Caudate nucleus (tissue), 63 donors: ENCODE measurements at places on chromosomes 2 and 18.

- DNase-seq: no peak
Measured at GRCh38 chr18:6646801-6647200, 82.7 kb upstream of the ARHGAP28 start.

GRCh38 chr2:112646102-112646719 is 472 bp downstream of the SLC20A1 start:
- DNase-seq: peak; percentile 36

DNA sequence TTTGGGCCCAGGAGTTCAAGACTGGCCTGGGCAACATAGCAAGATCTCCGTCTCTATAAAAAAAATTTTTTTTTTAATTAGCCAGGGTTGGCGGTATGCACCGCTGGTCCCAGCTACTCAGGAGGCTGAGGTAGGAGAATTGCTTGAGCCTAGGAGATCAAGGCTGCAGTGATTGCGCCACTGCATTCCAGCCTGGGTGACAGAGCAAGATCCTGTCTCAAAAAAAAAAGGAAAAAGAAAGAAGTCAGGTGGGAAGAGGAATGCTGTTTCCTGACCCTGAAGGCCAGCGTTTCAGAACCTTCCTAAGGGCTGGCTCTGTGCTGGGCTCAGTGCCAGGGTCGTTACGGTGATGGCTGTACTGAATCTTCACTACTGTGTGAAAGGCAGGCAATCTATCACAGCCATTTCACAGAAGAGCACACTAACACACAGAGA is 35.0 kb upstream of the AGAP1 start:
- DNase-seq: no peak

GRCh38 chr2:38215522-38215921 is 139.6 kb upstream of the CYP1B1 start:
- DNase-seq: no peak

GRCh38 chr18:70442933-70443332 is 154.1 kb downstream of the SOCS6 start:
- DNase-seq: no peak

DNA sequence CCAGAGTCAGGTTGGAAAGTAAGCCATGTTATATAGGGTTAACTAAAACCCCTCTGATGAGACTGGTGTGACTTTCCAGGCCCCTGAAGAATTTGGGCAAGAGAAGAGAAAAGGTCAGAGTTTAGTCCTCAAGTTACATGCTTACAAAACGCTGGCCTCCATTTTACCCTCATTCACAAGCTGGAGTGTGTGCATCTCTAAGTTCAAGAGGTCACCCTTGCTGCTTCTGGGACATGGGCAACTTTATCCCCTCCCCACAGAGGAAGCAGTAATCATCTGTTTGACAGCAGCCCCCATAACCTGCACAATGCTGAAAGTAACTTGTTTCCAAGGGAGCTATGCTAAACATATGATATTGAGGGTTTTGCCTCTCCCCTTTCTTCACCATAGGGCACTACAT is 85.2 kb upstream of the CCDC195 start:
- DNase-seq: no peak

DNA sequence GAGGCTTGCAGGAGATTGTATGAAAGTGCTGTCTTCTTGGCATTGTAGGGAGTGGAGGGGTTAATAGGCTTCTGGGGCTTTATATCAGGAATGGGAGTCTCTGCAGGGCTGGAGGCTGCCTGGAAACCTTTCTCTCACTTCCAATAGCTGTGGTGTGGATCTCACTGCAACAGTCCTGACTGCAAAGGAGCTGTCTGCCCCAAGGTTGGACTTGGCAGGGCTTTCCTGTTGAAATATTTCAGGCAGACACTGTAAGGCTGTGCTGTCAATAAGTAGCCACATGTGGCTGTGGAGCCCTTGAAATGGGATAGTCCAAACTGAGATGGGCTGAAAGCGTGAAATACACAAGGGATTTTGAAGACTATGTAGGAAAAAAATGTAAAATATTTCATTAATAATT is 399.1 kb upstream of the SPRED2 start:
- no peak for DNase-seq

DNA sequence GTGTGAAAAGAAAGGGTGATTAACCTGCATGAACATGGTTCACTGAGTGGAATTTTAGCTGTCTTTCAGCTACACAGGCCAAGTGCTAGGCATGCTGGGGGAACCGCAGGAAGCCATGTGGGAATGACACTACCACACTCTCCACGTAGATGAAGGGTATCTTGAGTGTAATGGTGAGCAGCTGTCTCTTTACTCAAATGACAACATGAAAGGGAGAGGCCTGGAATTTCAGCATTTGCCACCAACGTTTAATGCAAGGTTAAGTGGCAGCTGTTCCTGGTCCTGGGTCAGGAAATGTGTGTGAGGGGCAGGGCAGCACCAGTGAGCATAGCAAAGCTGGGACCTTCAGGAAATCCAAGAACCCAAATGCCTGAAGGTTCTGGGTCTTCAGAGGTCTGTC is 588.4 kb downstream of the SLC4A3 start:
- no peak for DNase-seq

- peak; percentile 39 for DNase-seq
Measured at GRCh38 chr2:16773080-16773713, 107.6 kb upstream of the CYRIA start.

DNA sequence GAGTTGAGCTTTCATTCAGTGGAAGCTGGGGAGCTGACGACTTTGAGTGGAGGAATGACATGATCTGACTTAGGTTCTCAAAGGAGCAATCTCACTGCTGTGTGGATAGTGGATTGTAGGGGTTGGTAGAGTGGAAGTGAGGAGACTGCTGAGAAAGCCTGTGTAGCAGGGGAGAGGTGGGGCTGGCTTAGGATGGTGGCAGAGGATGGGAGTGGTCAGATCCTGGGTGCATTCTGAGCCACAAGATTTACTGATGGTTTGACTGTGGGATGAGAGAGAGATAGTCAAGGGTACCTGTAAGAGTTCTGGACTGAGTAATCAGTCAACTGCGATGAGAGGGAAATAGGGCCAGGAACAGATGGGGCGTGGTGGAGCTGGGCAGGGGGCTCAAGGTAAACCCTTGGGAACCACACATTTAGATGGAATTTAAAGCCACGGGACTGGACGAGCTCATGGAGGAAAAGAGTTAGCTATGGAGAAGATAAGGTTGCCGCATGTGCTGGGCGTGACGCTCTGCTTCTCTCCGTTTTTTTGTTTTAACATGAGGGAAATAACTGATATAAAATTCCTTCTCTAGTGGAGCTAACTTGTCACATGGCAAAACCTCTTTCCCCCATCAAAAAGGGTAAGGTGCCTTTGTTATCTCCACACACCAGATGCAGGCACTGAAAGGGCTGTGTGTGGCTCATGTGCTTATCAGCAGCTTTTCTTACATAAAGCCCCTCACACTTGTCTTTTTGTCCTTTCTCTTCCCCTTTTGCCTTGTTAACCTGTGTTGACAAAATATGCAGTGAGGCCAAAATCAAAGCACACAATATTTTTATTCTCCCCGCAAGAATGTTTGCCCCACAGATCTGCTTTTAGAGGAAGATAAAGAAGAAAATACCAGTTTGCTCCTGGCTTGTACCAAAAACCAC is 379.8 kb downstream of the TSN start:
- no peak for DNase-seq

GRCh38 chr2:189444322-189444721 is 3.0 kb downstream of the WDR75 start:
- no peak for DNase-seq

GRCh38 chr18:23586249-23587196 is at the start of gene NPC1:
Gene NPC1 (minus strand): TSS chr18:23586506. CDS start chr18:23586343, 163 bp downstream.
- peak; percentile 92 for DNase-seq
